ENCODE measurements at places on chromosomes 7 and 10.

GRCh38 chr10:89078724-89079672, 88.4 kb downstream of the FAS start:
- DNase-seq: no peak

- no peak for DNase-seq
Observed at GRCh38 chr7:41584746-41585145, 118.1 kb downstream of the INHBA start.

GRCh38 chr10:97333601-97334369, 744 bp downstream of the FRAT2 start:
- no peak for DNase-seq

DNA sequence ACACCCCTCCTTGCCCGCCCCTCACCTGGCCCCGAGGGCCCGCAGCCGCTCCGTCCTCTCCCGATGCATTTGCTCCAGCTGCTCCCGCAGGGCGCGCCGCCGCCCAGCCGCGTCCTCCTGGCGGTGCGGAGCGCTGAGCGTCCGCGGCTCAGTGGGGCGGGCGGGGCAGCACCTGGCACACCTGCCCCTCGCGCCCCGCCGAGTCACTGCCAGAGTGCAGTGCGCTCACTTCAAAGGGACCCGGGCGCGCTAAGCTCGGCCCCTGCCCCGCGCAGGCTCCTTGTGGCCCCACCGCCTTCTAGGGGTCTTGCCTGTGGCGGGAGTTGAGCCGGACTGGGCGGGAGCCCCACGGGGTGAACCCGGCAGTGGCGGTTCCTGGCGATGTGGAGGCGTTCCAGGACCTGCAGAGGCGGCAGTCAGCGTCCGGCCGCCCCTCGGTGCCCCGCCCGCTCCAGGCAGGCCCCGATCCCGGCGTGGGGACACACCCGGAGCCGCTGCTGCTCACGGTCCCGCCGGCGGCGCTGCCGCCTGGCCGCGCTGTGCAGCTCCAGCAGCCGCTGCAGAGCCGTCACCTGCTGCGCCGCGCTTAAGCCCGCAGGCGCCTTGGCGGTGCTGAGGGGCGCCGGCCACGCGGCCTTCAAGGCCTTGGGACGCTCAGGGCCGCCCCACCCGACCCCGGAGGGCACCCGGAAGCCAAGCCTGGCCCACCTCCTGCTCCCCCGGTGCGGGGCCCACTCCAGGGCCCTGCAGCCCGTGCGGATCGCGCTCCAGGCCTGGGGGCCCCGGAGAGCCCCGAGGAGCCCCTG, 6.7 kb downstream of the ATP6V1F start:
- DNase-seq: peak; percentile 27

GRCh38 chr10:47353351-47353750, 5.2 kb downstream of the RBP3 start:
- no peak for DNase-seq

- no peak for DNase-seq
Observed at GRCh38 chr7:153103202-153103601, 343.6 kb downstream of the ACTR3B start.

DNA sequence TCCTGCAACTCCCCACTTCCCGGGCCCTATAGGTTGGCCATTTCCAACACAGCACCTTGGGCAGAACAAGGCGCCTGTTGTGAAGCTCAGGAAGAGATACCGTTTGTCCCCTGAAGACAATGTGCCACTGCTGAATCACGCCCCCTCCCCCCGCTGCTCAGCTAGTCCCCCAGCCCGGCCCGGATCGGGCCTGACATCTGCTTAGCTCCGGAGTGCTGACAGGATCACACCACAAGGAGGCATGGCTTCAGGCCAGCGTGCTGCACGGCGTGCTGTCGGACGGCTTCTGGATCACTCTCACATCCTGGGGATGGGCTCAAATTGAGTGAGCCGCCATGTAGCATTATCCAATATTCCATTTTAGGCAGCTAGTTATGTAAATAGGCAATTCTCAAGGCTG, 62.1 kb upstream of the EFCAB10 start:
- DNase-seq: no peak

DNA sequence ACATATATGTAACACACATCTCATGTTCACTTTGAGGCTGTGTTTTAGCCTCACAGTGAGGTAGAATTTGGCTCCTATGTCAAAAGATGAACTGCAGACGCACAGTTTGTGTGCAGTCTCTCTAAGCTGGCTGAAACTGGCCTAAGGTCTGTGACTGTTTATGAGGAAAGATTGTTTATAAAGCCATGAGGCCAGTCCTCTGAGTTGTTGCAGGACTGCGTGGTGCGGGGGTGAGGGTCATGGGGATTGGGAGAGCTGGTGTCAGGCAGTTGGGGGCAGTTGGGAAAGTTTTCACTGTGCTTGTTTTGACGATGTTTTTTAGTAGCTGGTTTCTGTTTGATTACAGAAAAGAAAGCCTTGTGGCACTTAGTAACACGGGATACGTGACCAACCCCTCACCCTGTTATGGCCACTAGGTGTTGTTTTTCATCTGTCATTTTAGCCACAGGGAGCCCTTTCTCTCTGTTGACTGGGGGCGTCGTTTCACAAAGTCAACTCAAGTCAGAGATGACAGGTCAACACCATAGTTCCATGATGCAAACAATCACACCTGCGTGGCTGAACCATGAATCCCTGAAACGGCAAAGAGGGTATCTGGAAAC, 310.9 kb downstream of the CCDC3 start:
- no peak for DNase-seq

- DNase-seq: peak; percentile 4
Observed at GRCh38 chr10:46294641-46295220, 7.9 kb downstream of the ANTXRL start.

DNA sequence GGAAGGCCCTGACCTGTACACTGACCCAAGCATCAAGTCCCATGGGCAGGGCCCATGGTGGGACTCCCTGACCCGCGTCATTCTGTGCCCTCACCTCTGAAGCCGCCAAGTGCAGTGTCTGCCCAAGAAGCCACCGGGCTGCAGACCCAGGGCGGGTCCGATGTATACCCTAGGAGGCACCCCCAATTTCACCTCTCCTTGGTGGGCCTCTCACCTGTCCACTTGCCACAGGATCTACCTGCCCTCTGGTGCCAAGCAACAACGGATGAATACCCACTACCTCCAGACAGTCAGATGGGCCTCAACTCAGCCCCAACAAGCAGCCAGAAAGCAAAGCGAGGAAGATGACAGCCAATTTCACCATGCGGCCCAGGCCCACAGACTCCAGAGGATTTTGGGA, 92.6 kb downstream of the CTBP2 start:
- no peak for DNase-seq

DNA sequence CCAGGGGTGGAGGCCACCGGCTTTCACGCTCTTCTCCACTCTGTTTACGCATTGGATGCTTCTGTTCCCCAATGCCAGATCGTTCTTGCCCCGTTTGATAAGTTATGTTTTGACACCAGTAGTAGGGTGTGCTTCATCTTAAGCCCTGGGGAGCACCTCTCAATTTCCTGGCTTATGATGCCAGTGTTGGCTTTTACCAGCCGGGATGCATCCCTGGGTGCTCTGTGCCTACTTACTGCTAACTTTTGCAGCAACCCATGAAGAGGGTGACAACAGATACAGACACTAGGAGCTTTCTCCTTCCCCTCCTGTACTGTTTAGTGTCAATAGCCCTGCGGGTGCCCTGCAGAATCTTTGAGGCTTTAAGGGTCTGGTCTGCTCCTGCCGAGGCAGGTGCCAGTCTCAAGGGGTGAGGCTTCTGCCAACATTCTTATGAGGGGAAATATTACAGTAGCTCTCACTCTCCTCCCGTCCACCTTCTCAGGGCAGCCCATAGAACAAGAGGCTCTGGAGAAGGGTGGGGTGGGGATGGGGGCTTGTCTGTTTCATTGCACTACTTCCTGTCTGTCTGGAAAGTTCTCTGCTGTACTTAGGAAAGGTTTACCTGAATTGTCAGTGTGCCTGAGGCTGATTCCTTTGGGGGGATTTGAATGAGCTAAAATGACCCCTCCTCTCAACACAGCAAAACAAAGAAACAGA, 23.3 kb downstream of the ADCY1 start:
- no peak for DNase-seq

- DNase-seq: no peak
Observed at GRCh38 chr7:108810756-108811385, 241.2 kb downstream of the DNAJB9 start.

- DNase-seq: no peak
Observed at GRCh38 chr7:45962861-45963260, 41.8 kb upstream of the IGFBP3 start.

GRCh38 chr7:68707159-68707558, 891.1 kb upstream of the AUTS2 start:
- DNase-seq: no peak

DNA sequence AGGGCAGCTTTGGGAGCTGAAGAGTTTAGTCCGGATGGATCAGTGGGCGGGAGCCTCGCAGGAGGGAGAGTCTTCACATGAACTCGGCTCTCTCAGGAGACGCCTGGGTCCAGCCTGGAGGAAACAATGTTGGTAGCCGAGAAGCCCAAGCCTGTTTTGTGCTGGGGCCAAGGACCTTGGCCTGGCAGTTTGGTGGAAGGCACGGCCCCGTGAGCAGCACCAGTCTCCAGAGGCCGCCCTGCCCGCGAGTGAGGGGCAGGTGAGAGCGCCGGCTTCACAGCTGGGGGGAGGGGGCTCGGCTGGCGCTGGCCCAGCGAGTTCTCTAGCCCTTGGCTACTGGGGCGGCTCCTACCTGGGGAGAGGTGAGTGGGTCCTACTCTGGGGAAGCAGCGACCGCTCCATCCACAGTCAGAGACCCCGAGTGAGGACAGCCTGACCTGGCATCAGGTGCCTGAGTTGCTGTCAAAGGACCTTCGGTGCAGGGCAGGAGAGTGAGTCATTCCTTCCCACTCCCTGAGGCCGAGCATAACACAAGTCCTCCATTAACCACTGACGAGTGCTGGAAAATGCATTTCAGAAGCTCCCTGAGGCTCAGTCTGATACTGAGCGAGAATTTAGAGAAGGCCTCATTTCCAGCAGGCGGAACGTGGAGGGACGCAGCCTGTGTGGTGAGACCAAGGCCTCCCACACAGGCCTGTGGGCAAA, 89.3 kb upstream of the DIP2C start:
- DNase-seq: no peak

DNA sequence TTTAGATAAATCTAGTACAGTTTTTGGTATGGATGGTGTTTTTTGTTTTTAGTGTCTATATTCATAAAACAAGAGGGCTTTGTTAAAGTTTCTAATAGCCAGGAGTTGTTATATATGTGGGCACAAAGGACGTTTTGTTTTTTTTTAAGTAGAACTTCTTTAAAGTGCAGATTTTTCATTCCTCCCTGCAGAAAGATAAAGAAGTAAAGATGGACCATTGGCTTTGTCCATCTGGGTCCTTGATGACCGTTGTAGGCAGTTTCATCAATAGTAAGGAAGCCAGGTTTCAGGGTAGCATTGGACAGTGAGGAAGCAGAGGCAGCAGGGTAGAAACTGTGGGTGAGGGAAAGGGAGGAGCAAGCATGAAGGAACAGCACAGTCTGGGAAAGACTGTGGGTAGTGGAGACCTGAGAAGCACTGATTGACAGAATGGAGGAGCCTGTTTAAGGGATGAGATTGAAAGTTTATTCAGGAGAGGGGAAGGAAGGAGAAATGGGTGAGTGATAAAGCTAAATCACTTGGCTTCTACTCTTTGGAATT, 5.3 kb downstream of the CALU start:
- DNase-seq: no peak

- DNase-seq: no peak
Observed at GRCh38 chr10:80411681-80412220, 3.4 kb downstream of the PRXL2A start.
